ENCODE measurements at places on chromosomes 11 and 22.

GRCh38 chr11:15969701-15970329, 386.5 kb downstream of the SOX6 start:
- no peak for DNase-seq

- no peak for DNase-seq
Observed at GRCh38 chr11:128463371-128463829, 124.0 kb downstream of the ETS1 start.

GRCh38 chr11:35214792-35215193, 75.8 kb downstream of the CD44 start:
- DNase-seq = peak; percentile 57

DNA sequence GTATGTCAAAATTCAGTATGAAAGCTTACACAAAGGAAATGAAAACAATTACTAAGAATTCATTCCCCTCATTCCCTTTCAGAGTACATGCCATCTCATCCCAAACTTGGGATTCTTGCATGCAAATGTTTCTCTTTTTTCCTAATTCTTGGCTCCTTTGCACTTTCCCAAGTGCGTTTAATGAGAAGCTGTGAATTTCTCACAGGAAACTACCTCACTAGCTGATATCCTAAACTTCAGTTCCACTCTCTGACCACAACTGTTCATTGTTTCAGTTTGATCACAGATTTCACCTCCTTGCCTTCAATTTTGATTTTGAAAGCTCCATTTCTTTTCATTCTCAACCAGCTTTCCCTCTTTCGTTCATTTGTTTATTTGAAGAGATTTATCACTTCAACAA, 5.9 kb upstream of the ARL14EP start:
- no peak for DNase-seq

GRCh38 chr22:35627267-35628041, 10.3 kb upstream of the MB start:
- peak; percentile 76 for DNase-seq

DNA sequence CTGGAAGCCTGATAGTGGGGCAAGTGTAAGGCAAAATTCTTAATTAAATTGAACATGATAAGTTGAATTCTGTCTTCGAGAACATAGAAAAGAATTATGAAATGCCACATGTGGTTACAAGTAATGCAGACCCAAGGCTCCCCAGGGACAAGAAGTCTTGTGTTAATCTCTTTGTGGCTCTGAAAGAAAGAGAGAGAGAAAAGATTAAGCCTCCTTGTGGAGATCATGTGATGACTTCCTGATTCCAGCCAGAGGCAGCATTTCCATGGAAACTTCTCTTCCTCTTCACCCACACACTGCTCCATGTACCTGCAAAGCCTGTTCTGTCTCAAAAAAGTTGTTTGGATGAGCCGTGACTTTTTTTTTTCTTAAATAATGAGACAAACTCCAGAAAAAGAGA, 1.9 kb upstream of the TYR start:
- DNase-seq = no peak

DNA sequence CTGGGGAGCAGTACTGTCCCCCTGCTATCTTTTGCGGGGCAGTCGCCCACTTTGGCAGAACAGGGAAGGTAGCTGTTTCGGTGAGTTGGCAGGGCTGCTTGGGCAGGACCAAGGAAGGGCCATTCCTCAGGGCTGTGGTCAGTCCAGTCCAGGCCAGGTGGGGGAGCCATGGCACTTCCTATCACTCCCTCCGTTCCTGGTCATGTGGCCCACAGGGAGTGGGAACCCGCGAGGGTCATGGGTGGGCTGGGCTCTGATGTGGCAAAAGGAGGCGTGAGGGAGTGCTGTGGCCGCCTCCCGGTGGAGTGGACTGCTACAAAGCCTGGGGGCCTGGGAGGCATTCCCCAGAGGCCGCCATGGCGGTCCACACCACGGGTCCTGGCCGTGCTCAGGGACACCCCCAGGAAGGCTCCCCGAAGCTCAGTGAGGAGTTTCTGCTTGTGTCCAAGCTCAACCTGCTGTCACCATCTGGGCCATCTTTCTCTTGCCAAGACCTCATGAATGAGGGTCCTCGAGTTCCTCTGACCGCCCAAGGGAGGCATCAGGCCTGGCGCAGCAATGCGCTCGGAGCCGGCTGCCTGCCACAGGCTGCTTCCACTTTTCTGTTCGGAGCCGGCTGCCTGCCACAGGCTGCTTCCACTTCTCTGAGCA, 11.9 kb downstream of the CHID1 start:
- DNase-seq = no peak

GRCh38 chr11:74570266-74571061, 21.9 kb upstream of the POLD3 start:
- peak; percentile 27 for DNase-seq

DNA sequence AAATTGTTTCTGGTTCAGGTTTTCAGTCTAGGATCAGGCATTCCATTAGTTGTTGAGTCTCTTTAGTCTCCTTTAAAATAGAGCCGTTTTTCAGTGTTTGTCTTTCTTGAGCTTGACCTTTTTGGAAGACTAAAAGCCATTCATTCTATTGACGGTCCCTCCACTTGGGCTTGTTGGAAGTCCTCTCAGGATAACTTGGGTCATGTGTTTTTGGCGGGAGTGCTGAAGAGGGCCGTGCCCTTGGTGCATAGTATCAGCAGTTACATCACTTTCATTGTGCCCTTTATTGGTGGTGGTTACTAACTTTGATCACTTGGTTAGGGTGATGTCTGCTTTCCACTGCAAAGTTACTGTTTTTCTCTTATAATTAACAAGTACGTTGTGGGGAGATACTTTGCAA, 20.8 kb downstream of the CECR2 start:
- DNase-seq = no peak

GRCh38 chr22:42766860-42767259, 46.2 kb upstream of the A4GALT start:
- no peak for DNase-seq

GRCh38 chr11:104075706-104076105, 39.3 kb downstream of the DDI1 start:
- DNase-seq = no peak

DNA sequence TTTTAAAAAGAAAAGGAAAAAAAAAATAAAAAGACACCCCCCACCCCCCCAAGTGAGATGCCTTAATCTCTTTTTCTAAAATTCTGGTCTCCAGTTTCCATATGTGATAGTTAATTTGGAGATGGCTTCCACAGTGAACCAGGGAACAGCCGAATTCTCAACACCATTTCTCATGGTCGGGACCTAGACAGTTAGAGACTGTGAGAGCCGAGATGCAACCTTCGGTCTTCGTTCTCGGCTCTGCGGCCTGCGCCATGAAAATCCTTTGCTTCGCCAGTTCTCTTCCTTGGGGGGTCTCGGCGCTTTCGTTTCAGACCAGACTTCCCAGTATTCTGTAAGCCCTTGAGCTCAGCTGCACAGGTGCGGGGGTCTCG, 723 bp downstream of the CACNG2 start:
- DNase-seq = no peak

DNA sequence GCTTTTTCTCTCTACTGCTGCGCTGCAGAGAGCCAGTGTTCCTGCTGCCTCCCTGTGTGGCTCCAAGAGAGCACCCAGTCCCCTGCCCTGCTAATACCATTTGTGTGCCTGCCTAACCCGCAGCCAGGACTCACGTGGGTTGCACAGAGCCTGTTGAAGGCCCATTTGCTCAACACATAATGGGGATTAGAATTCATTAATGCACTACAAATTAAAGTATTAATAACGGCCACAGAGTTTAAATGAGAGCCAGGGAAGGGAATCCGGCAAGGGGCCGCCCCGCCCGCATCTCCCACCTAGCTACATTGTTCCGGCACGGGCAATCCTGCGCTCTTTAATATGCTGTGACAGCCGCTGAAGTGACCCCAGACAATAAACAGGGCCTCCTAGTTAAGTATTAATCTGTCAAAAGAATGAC, 211.3 kb downstream of the NXPE2 start:
- no peak for DNase-seq

GRCh38 chr22:23571486-23571885, 8.6 kb downstream of the IGLL1 start:
- DNase-seq = no peak

DNA sequence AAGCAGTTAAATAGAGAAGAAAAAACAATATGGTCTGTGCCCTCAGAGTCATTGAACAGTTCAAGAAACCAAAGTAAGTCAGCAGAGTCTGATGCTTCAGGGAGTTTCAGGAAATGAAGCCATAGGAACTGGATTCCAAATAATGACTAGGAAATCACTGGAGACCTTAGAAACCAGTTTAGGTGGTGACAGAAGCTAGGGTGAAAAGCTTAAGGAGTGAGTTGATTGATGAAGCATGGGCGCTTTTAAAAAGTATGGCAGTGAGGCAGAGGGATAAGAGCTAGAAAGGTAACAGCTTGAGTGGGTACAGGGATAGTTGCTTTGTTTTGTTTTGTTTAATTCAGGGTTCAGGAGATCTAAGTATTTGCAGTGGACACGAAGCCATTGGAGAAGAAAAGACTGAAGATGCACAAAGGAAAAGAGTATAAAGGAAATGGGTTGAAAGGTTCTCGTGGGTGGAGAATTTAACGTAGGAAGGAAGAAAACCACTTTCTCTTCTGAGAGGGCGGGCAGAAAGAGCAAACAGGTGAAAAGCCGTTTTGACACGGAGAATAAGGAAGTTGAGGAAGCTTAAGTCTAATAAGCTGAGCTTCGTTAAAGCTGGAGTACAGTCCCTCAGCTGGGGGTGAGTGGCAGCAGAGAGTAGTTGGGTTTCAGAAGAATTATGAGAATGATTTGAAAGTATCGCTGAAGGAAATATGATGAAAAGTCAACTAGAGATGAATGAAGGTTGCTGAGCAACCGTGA, 14.8 kb downstream of the SGSM3 start:
- DNase-seq = peak; percentile 56

DNA sequence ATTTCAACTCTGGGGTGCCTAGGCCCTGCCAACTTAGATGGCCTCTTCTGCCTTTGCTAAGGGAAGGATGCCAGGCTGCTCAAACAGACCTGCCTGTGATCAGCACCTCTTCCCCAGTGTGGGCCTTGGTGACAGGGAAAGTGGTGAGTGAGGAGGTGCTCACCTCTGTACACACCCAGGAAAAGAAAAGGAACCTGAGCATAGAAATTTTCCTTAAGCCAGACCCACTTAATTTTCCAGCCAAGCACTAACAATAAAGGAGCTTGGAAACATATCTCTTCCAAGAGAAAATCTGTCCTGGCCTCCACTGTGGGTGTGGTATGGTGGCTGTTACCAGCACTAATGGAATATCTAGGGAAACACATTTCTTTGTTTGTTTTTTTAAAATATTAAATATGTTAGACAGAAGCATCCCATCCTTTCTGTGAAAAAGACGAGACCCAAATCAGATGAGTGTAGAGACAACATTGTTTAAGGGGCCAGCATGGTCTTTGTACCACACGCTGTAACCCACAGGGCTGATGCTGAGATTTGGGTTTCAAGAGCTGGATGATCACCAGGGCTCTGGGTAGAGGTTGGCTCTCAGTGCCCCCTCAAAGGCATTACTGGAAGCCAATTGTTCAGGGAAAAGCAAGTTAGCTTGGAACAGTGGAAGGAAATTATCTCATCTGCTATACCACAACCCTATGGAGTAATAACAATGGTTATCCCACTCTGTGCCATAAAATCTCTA, 472.2 kb downstream of the INSC start:
- no peak for DNase-seq

- DNase-seq = no peak
Observed at GRCh38 chr22:46087816-46088277, 62.5 kb upstream of the PPARA start.

DNA sequence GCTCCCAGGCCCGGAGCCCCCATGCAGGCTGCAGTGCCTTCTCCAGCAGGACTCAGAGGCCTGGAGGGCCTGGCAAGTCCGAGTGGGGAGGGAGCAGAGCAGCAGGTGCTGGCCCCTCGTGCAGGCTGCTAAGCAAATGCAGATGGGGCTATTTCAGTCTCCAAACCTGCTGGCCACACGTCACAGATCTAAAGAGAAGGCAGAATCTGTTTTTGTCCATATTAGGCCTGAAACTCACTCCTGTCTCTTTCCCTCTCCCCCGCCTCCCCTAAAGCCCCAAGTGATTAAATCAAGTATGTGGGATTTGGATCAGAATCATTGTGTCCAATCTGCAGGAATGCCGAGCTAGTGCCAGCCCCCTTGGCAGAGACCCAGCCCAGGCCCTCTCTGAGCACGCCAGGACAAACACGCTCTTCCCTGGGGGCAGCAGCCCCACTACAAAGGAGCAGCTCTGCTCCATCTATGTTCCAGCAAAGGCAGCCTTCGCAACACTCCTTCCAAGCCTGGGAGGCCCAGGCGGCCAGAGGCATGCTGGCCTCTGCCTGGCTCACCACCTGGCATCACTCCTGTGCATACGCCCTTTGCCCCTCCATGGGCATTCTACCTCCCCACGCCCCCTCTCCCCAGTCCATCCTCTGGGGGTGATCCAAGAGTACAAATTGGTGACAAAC, 26.5 kb downstream of the RPL27A start:
- DNase-seq = no peak

GRCh38 chr11:112719736-112720525, 241.3 kb upstream of the NCAM1 start:
- DNase-seq = no peak

- DNase-seq = no peak
Observed at GRCh38 chr22:46815896-46816731, 53.7 kb downstream of the TBC1D22A start.

- no peak for DNase-seq
Observed at GRCh38 chr11:126362879-126363655, 7.6 kb downstream of the ST3GAL4 start.

DNA sequence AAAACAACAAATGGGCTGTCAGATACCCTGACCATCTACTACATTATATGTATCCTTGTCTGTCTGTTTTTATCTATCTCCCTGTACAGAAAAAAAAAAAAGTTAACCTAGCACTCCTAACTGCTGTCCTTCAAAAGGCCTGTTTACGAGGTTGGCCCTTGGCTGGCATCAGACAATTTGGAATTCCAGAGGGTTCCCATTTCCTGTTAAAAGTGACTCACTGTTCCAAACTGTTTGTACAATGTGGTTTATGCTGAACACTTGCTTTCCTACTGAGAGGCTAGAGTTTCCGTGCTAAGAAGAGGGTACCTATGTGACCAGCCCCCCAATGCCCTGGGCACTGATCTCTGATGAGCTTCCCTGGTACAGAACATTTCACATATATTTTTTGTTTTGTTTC, 65.9 kb upstream of the HMGXB4 start:
- DNase-seq = no peak

DNA sequence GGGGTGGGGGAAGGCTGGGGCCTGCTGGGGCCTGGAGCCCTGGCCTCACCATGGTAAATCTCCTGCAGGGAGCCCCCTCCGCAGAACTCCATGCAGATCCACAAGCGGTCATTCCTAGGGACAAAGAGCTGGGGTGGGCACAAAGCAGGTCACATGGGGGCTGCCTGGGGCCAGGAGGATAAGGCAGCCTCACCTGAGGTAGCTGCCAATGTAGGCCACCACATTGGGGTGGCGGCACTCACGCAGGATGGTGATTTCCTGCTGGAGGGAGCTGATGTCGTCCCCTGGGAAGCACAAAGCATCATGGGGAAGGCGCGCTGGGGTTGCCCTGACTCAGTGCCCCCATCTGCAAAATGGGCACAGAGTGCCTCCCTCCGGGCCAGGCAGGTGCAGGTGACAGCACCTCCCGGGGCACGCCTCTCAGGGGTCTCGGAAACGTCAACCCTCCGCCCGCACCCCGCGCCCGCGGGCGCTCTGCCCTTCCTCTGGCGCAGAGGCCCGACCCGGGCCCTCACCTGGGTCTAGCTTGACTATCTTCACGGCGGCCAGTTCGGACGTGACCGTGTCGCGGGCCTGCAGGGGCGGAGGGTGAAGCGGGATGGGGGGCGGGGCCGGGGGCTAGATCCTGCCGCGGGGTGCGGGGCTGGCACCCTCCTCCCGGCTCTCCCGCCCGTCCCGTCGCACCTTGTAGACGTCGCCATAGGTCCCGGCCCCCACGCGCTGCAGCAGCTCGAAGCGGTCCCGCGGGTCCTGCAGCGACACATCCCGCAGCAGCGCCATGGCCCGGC, 450 bp downstream of the MAP4K2 start:
- DNase-seq = peak; percentile 62

GRCh38 chr22:23815541-23816155, 23.2 kb downstream of the DERL3 start:
- no peak for DNase-seq
